ENCODE measurements at places on chromosomes 12 and 14.
A peak's percentile ranks its signal among the peaks of the same experiment; 100 is the strongest.

DNA sequence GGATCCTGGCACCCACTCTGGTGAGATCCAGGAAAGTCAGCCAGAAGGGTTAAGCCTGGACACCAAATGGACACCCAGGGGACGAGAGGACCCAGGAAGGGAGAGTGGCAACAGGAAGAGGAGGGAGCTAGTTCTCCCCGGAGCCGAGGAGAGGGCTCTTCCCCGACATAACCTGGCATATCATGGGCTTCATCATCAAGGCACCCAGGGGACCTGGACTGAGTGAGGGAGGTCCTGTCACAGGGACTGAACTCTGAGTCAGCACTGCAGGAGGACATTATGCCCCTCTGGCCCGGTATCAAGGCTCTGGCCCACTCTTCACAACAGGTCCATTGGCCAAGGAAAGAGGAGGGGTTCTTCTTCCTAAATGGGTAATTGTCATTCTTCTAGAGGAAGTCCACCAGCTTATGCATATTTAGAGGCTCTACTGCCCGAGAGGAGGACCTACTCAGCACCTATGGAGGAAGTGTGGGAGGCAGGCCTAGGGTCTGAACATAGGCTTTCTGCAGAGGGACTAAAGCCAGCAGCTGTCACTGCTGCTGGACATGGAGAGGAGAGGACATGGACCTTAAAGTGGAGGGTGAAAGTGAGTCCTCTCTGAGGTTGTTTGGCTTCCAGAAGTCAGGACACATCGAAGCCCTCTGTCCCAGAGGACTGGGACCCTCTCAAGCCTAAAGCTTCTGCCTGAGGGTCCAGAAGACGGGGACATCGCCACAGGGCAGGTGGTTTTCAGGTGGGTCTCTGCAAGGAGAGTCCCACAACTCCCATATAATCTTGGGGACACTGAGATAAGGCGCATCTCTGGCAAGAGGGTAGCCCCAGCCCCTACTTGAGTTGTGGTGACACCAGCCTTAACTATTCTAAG lies 18.6 kb downstream of the ISCA2 start:
- DNase-seq = peak; percentile 31

GRCh38 chr12:52521568-52522266 lies 1.5 kb upstream of the KRT5 start:
- no peak for DNase-seq

GRCh38 chr14:83372271-83372670 lies 1838.6 kb upstream of the SEL1L start:
- peak; percentile 63 for DNase-seq

GRCh38 chr14:22464422-22465142 lies 124.4 kb downstream of the DAD1 start:
- no peak for DNase-seq

DNA sequence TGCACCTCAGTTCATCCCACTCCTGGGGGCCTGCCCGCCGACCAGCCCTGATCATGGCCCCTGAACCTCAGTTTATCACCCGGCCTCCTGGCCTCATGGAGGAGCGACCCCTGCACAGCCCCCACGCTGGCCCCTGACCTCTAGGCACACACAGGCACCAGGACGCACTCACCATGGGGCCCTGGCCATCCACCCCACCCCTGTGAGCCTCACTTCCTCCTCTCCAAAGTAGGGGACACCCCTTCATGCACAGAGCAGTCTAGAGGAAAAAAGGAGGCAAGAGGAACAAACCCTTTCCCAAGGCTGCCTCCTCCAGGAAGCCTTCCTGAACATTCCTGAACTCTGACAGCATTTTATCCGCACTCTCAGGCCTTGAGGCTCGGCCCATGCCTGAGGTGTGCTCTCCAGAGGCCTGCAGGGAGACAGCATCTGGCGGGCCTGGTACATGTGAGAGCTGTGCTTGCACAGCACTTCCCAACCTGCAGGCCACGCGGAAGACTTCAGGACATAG lies 39.4 kb downstream of the CCNK start:
- DNase-seq = no peak

GRCh38 chr14:105273062-105273461 lies 24.7 kb downstream of the BTBD6 start:
- no peak for DNase-seq

- DNase-seq = peak; percentile 92
These were observed 106.4 kb downstream of the ARF6 start for GRCh38 chr14:49999146-49999761.

GRCh38 chr12:46517579-46517962 lies 145.0 kb upstream of the SLC38A2 start:
- DNase-seq = no peak

GRCh38 chr12:111442301-111443045 lies 36.8 kb downstream of the SH2B3 start:
- no peak for DNase-seq

DNA sequence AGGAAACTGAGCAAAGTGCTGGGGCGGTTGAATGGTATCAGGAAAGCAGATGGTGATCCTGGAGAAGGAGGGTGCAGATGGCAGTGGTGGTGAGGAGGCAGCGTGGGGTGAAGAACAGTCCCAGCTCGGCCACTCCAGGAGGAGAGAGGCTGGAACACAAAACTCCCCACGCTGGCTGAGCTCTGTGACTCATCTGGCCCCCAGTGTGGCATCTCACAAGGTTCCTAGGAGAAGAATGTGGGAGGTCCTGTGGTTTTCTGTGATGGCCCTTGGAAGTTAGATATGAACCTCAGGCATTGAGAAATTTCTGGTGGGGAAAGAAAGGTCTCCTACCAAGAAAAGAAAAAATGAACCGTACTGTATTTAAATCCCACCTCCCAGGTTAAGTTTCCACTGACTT lies 8.0 kb upstream of the NRXN3 start:
- DNase-seq = peak; percentile 58

DNA sequence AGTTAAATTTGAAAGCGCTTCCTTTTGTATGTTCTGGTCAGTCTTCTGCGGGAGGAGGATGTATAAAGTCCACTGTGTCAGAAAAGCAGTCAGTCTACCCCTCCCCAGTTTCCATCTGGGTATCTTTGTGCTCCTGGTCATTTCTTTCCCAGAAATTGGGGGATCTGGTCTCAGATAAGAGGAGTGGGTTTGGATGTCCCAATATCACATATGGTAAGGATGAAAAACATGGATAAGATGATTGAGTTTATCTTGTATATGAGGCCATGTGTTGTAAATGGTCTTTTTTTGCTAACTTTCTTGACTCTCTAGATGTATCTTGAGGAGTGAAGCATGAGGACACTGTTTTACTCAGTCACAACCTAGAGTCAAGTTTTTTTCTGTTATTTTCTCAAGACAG lies 186.8 kb upstream of the HIF1A start:
- no peak for DNase-seq

DNA sequence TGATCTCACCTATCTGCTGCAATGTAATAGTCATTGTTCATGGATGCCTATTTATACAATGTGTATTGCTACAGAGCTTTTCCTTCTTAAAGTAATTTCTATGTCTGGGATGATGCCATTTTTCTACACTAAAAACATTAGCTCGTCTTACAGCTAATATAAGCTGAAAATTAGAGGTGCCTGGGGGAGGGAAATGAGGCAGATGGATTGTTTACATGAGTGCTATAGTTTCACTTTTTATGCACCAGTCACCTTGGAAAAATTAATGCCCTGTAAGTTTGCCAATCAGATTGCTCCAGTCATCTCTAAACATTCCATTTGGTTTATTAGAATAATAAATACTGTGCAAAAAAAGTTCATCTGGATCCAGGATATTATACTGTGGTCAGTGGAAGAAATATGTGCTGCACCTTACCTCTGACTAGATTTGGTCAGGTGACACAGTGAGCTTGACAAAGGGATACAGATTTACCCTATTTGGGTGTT lies 436.2 kb downstream of the RAD51B start:
- DNase-seq = no peak

GRCh38 chr12:21369141-21369980 lies 3.3 kb upstream of the IAPP start:
- DNase-seq = no peak

DNA sequence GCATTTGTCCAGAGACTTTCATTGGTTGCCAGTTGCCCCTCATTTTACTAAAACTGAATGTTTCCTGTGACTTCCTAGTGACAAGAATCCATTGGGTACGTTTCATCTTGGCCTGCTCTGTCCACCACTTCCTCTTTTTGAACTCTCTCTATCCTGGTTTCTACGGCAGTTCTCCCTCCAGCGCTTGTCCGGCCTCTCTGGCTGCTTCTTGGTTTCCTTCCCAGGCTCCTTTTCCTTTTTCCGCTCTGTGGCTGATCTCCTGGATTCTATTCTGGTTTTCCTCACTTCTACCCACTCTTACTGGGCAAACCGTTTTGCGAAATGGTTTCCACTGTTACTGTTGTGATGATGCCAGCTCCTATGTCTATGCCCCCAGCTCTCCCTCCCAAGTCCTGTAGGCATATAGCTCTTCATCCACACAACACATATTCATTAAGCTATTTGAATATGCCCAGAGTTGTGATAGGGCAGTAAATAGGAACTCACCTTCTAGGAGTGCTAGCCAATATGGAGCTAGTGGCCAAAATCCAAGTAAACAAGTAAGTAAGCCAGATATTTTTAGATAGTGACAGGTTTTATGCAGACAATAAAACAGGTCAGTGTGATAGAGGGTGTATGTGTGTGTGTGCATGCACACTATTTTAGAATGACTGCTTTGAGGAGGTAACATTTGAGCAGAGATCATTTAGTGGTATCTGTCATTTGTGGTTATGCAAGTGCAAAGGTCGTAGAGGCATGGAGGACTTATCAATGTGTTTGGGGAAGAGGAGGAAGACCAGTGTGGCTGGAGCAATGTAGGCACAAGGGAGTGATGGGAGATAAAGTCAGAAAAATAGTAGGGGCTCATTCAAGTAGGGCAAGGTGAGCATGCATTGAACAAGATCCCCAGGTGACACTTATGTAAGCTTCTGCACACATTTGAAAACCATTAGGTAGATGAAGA lies 27.9 kb upstream of the CTDSP2 start:
- peak; percentile 73 for DNase-seq

GRCh38 chr12:127823801-127824200 lies 443.2 kb upstream of the TMEM132C start:
- no peak for DNase-seq

DNA sequence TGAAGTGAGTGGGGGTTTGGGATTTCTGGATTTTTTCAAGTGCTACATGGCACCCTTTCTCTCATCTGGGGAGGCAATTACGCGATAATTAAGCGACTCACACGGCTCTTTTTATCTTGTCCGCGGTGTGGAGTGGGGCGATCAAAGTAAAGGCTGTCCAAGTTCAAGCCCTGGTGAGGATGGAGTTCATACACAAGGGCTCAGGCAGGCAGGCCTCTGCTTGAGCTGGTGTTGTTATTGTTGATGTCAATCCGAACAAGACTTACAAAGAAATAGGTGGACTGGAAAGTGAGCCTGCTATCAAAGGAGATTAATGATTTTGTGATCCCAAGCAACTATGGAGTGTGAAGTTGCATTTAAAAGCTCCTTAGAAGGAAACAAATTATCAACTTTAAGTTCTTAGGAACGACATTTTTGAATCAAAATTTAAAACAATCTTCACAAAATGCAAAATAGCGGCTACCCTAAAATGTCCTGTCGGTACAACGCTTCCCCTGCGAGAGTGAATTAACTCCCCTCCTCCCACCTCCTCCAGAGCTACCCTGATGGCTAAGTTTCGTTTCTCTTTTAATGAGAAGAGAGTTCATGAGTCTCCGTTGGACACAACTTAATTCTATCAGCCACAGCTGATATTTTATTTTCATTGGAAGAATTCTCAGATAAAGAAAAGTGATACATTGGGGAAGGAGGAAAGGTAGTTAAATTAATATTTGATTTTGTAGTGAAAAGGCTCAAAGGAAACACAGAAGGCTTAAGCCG lies 5.9 kb downstream of the FOXA1 start:
- no peak for DNase-seq

DNA sequence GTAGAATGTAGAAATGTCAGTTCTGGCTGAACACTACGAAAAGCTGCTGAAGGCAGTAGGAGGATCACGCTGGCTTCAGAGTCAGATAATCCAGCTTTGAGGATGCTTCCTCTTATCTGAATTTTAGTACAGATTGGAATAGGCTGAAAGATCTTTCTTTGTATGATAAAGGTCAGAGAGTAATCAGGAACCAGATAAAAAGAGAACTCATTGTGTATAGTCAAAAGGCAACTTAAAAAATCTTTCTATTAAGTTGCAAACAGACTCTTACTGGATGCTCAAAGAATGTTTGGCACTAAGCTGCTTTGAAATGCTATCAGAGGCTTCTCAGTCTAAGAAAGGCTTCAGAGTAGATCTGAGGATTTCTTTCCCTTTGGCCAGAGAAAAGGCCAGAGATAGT lies 21.8 kb upstream of the TRHDE start:
- DNase-seq = no peak

- DNase-seq = no peak
These were observed 345.6 kb downstream of the ADAMTS20 start for GRCh38 chr12:43206396-43206795.

GRCh38 chr12:8658346-8658745 lies 4.3 kb downstream of the MFAP5 start:
- no peak for DNase-seq

- DNase-seq = no peak
These were observed 6.3 kb upstream of the RIC8B start for GRCh38 chr12:106767954-106768822.

DNA sequence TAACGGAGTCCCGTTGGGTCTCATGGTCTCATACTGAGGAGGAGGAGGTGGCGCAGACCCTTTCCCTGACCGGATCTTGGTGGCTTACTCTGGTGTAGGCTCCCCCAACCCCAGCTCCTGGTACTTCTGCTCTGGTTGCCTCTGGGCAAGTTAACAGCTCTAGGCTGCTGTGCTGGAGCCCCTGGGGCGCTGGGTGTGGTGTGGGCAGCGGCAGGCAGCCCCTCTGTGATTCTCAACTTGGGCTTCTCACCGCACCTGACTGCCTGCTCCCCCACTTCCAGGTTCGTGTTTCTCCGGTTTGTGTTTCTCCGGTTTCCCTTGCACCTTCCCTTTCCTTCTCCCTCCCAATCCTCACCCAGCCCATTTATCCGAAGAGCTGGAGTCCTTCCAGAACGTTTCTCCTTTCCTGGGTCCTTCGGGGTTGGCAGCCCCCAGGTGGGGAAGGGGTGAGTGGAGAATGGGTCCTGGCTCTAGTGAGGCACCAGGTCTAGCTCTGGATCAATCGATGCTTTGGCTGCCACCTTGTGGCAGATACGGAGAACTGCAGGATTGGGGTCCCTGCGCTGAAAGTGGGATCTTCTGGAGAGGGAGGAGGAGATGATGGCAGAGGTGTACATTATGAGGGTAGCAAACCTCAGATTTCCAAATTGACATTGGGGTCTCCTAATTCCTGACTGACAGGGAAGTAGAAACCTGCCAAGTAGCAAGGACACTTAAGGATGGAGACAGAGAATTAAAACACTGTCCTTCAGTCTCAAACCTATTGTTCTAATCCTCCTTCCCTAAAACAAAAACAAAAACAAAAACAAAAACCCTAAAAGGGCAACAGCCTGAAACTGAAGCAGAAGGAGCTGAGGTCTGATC lies 8.3 kb downstream of the CISTR start:
- DNase-seq = peak; percentile 70

GRCh38 chr14:84254290-84254689 lies 1275.7 kb upstream of the FLRT2 start:
- no peak for DNase-seq

- DNase-seq = peak; percentile 63
These were observed 99.4 kb downstream of the NINJ2 start for GRCh38 chr12:563787-564298.
